Hematopoietic multipotent progenitor cell (in vitro differentiated cells): ENCODE measurements at places on chromosomes 7 and 10.

GRCh38 chr7:40646717-40647116, 511.9 kb downstream of the SUGCT start:
- no peak for DNase-seq

- no peak for DNase-seq
Measured at GRCh38 chr10:132107186-132107948, 41.6 kb downstream of the JAKMIP3 start.

GRCh38 chr7:123797673-123798531, 47.1 kb upstream of the HYAL4 start:
- peak; percentile 15 for DNase-seq

- no peak for DNase-seq
Measured at GRCh38 chr10:23643111-23643780, 204.4 kb downstream of the OTUD1 start.

DNA sequence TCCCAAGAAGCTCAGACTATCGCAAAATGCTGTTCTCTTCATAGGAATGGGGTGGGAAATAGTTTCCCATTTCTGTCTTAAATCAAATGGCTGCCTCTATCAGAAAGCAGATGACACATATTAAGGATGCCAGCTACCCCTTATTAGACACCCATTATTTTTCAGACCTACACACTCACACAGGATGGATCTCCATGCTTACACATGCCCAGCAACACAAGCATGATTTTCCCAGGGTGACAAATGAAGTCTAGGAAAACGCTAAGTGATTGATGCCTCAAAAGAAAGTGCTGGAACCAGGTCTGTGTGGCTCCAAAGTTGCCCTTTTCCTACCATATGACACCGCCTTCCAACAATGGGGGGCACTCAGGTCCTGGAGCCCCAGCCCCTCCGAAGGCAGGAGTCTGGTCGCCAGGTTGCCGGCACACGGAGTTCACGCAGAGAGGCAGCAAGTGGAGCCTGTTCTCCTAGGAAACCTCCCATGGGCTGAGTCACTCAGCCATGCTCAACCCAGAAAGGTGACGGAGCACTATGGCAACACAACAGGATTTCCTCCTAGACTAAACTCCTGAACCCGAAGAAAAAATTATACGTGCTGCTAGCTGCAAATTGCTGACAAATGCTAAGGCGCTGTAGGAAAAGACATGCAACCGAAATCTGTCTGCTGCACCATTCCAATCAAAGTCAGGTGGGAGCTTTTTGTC, 19.8 kb downstream of the VOPP1 start:
- peak; percentile 81 for DNase-seq

DNA sequence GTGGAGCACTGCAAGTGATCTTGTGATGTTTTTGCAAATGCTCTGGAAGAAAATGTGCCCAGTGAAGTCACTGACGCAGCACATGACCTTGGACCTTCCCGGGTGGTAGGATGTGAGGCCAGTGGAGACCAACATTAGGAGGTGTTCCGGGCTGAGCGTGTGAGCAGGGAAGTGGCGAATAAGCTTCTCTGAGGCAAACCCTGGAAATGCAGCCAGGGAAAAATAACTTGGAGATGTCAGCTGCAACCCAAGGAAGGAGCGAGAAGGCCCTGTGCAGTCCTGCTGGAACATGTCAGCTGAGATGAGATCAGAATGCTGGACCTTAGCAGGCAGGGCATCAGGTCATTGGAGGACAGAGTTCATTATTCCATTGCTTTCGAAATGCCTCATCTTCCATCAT, 18.6 kb upstream of the SDK1 start:
- no peak for DNase-seq

DNA sequence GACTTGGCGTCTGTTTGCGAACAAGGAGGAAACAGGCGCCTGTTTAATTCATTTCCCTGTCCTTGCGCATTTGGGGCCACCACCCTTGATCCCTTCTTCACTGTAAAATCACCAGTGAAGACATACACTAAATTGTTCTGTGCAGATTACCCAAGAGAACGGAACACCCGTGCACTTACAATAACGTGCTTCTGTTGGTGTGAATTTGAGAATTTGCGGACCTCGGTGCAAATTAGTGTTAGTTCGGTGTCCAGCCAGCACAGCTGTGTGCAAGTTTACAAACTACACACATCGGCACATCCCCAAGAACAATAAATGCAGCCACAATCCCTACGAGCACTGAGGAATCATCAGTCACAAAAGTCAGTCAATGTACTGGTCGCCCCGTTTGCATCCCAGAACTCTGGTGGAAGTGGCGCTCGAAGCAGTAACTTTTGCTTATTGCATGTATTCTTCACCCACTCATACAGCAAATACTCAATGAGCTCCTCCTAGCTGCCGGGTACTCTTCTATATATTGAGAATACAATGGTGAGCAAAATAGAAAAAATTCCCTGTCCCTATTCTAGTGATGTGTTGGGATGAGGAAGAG, 786 bp upstream of the CNOT4 start:
- DNase-seq, result no peak

DNA sequence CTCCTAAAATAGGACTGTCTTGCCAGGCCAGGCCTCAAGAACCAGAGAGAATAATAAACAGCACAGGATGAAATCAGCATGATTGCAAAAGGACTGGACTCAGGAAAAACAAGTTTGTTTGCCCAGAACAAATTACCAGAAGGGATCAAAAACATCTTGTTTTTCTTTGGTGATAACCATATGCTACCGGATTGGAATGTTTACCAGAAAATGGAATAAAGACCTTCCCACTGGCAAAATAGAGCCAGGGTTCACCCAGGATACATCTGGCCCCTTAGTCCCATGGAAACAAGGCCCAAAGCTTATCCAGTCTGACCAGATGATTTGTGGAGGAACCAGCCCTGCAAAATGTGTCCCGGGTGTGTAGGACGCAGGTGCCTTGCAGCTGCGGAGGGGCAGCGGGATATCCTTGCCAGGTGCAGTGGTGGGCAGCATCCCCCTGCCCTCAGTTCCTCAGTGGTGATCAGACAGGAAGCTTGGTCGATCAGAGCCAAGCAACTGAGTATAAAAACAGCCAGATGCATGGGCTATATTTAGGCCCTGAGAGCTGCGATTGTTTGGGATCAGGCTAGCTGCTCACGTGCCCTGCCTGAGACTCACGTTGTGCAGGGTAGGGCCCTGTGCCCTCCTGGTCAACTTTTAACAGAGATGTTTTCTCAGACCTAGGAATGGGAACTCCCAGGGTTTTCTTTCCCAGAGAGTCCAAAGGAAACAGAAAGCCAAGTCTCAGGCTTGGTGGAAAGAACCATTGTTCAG, 4.6 kb upstream of the ZNF22 start:
- DNase-seq, result no peak

DNA sequence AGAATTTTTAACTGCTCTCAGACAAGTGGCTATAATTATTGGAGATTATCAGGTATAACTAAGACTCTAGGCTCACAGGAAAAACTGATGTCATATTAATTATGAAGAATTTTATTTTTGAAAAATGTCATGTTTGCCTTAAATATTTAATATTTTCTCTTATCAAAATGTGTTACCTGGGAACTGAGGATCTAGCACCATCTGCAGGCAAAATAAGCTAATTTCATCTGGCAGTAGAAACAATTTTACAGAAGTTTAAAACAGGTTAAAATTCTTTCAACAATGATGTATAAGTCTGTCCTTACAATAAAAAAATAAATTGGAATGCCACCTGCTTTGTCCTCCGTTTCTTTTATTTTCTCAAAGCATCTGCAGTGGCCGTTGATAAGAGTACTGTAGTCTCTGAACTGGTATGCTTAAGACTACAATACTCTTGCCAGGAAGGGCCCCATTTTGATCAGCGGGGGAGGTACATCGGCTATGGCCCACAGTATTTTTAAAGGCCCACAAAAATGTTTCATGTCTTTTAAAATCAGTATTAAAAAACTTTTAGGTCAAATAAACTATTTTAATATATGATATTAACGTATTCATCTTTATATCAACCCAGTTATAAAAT, 81.3 kb downstream of the VWDE start:
- DNase-seq, result peak; percentile 24

DNA sequence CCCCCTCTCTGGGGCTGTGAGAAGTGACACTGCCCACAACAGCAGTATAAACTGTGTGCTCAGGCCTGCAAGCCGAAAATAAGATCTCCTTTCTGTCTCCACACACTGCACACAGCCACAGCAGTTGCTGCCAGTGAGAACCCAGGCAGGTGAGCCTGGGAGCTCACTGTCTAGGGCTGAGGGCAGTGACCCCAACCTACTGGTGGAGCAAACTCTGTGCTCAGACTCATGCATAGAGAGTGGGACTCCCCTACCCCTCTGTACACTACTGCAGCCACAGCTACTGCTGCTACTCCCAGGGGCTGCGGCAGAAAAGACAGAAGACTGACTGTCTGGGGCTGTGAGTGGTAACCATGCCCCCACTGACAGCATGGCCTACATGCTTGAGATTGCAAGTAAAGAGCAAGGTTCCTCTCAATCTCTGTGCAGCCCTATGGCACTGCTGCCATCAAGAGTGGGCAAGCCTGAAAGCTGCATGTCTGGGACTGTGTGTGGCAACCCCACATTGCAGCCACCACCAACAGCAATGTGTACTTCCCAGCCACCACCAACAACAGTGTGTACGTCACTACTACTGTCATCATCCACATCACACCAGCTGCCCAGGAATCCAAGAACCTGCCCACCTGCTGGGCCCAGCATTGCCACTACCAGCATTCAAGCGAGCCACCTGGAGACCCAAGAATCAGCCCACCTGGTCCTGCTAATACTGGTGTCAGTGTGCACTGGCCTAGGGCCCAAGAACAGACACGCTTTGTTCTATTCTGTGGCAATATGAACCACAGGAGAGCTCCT, 226.1 kb downstream of the XPNPEP1 start:
- DNase-seq, result no peak

- DNase-seq, result no peak
Measured at GRCh38 chr7:36226151-36226550, 73.1 kb downstream of the EEPD1 start.

GRCh38 chr7:69687739-69688433, 89.6 kb downstream of the AUTS2 start:
- no peak for DNase-seq

- DNase-seq, result no peak
Measured at GRCh38 chr7:136709876-136710275, 158.6 kb upstream of the CHRM2 start.

DNA sequence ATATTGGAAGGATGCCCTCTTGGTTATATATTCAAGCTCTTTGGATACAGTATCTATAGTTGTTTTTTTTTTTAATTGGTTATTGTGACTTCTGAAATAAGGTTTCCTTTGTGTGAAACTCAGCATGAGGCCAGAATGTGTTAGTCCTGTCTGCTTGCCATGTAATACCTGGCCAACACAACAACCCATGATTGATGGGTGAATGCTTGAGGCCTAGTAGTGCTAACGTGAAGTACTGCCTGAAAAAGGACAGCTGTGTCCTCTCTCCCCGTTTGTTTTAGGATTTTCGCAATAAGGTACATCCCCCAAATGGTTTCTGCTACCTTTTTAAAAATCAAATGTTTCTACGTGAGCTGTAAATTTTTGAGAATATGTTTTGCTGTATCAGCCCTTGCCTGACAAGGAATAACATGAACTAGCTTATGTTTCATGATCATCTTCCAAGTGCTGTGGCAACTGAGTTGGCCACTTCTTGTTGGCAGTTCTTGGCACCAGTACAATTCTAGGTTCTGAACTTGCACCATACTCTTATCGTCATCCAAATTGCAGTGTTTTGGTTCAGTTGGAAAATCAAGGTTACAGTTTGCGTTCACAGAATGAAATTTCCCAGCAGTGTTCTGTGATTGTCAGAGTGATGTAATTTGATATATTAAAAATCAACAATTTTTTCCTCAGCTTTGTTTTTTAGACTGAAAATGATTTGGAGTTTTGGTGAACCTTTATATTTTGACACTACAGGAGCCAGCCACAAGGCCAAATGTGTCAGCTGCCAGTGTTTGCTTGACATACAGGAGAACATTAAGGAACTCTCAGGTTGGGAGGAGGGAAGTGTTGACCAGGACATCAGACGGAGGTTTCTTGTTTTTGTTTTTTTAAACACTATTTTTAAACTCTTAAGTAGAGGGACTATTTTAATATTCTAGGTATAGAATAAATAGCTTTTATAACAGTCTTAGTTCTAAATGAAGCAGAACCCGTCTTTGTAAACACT, 13.5 kb upstream of the ASCC1 start:
- DNase-seq, result no peak

DNA sequence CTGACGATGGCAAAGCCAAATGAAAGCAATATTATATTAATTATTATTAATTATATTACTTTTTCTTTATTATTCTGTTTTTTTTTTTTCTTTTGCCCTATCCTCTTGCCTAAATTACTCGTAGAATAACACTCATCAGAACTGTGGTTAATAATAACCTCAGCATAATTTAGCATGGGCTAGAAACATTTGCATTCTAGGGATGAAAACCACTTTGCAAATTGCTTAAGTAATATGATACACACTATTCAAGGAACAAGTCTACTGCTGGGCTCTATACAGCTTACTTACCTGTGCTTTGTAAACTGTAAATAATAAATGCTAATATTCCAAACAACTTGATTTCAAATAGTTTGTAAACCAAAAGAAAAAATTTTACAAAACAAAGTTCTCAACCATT, 375.8 kb downstream of the HGF start:
- no peak for DNase-seq

- no peak for DNase-seq
Measured at GRCh38 chr7:5564894-5565293, 141.3 kb upstream of the TNRC18 start.

- DNase-seq, result no peak
Measured at GRCh38 chr10:114615600-114616007, 42.5 kb downstream of the ABLIM1 start.

GRCh38 chr7:40499718-40500117, 364.9 kb downstream of the SUGCT start:
- DNase-seq, result no peak

- no peak for DNase-seq
Measured at GRCh38 chr7:40979296-40979695, 723.6 kb downstream of the INHBA start.

- DNase-seq, result no peak
Measured at GRCh38 chr7:55426676-55427075, 61.5 kb downstream of the LANCL2 start.

- no peak for DNase-seq
Measured at GRCh38 chr10:118161461-118162246, 114.9 kb upstream of the RAB11FIP2 start.

DNA sequence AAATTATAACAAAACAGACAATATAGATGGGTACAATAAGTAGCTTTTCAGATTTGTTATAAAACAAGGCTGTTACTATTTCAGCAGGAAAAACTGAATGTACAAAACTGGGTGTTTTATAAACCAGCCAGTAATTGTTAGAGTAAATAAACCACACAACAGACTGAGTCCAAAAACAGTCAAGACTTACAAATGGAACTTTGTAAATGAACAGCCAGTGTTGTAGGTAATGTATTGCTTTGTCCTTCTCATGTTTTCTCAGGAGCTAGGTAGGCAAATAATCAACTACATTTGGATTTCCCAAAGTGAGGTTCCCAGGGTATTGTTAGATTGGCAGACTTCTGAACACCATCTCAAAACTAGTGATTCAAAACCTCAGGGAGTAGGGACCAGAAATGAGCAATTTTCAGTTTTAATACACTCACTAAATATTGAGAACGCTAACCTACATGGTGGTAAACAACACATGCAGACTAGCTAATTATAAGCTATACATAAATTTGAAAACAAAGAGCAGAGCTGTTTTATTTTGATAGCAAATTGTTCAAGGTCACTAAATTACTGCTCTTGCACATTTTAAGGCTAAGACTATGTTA, 36.2 kb downstream of the HERPUD2 start:
- no peak for DNase-seq

GRCh38 chr10:78916227-78916626, 152.5 kb upstream of the ZMIZ1 start:
- DNase-seq, result no peak
